ENCODE measurements at places on chromosomes 7 and 10. TPM values are rescaled to one million over a fixed set of nuclear protein-coding genes. Genes with fewer than 3 reads are reported as not detected.

- no peaks in the 10 kb centered on the region for H3K36me3 ChIP-seq
Measured at GRCh38 chr10:71504168-71504567, 107.4 kb downstream of the CDH23 start.

GRCh38 chr7:34108165-34108564 lies 202.8 kb downstream of the BMPER start:
- H3K36me3 ChIP-seq, result no peaks in the 10 kb centered on the region
- no peak for DNase-seq
- H3K4me3 ChIP-seq, result no peak overlapping the region
- no peaks in the 10 kb centered on the region for H3K27me3 ChIP-seq
- H3K27ac ChIP-seq, result no peak overlapping the region
- no peaks in the 10 kb centered on the region for H3K4me1 ChIP-seq

GRCh38 chr10:104928734-104929133 lies 287.6 kb downstream of the SORCS3 start:
- H3K27ac ChIP-seq, result no peak overlapping the region
- no peaks in the 10 kb centered on the region for H3K4me1 ChIP-seq
- H3K36me3 ChIP-seq, result no peaks in the 10 kb centered on the region
- no peak overlapping the region for H3K4me3 ChIP-seq
- H3K27me3 ChIP-seq, result no peaks in the 10 kb centered on the region

DNA sequence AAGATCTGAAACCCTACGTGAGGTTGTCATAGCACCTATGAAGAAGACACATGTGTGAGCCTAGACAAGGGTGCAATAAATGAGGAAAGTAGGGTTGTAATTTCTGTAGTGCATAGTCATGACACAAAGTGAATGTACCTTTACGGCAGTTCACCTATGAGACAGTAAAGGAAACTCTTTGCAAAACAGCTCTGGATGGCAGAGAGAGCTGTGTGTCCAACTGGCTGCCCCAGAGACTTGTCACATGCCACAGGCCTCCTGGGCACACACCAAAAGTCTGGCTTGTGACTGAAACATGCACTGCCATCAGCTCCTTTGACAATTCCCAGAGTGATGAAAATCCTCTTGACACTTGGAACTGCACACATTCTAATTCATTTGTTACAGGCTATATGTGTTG lies 90.7 kb upstream of the NAMPT start:
- no peaks in the 10 kb centered on the region for H3K27me3 ChIP-seq
- no peaks in the 10 kb centered on the region for H3K4me1 ChIP-seq
- no peak for DNase-seq
- no peaks in the 10 kb centered on the region for H3K36me3 ChIP-seq

DNA sequence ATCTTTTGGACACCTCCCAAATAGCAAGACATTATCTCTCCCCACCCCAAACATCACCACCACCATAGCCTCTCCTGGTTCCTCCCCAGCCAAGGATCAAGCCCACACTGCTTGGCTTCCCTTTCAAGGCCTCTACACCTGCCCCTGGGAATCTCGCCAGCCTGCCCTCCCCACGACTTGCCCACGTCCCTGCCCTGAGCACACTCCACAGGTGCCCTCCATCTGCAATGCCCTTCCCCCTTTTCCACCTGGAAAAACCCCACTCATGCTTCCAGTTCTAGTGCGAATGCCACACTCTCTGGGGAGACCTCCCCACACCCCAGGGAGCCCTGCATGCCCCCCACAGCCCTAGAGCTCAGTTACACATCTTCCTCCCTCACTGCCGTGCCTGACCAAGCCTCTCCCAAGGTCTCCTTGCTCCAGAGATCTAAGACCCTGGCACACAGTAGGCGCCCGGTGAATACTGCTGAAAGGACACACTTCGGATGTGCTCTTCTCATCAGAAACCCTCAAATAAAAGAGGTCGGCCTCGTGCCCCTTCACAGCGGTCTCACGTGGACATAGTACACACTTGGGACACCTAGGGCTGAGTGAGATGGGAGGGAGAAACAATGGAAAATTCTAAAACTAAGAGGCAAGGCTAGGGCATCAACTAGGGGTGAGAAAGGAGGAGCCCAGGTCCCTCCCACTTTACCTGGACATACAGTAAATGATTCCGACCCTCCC lies 91.4 kb downstream of the DLG5 start:
- no peaks in the 10 kb centered on the region for H3K27me3 ChIP-seq
- no peak for DNase-seq
- no peaks in the 10 kb centered on the region for H3K4me1 ChIP-seq
- no peak overlapping the region for H3K4me3 ChIP-seq
- H3K36me3 ChIP-seq, result peaks cover 75% of the 10 kb centered on the region
- H3K27ac ChIP-seq, result no peak overlapping the region

GRCh38 chr7:81833401-81833800 lies 63.6 kb upstream of the HGF start:
- no peak overlapping the region for H3K4me3 ChIP-seq
- no peak for DNase-seq
- H3K27me3 ChIP-seq, result no peaks in the 10 kb centered on the region
- H3K36me3 ChIP-seq, result no peaks in the 10 kb centered on the region

DNA sequence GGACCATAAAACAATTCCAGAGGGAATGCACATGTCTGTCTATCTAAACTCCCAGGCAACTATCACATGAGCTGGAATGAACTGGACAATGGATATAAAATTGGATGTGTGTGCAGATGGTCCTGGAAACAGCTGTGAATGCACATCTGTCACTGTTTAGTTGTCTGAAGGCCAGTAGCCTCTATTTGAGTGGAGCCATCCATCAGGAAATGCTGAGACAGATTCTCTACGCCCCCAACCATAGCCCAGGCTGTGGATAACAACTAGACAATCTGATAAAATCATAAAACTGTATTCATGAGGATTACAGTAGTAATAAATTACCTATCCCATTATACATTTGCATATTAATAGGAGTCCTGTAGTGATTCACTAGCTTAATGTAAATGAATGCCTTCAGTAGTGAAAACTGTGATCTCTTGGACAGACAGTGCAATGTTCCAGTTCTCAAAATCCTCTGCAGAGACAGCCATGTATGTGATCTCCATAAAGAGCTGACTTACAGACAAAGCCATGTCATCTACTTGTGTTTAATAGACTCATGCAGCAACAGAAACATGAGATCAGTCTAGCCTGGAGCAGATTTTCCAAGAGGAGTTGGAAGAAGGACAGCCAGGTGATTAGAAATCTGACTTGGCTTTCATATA lies 907.6 kb downstream of the KCNMA1 start:
- H3K4me3 ChIP-seq, result no peak overlapping the region
- H3K27ac ChIP-seq, result no peak overlapping the region
- H3K27me3 ChIP-seq, result no peaks in the 10 kb centered on the region
- no peak for DNase-seq
- no peaks in the 10 kb centered on the region for H3K36me3 ChIP-seq

Gene CCDC172
- not detected for total RNA-seq

Gene TCERG1L
- total RNA-seq, result not detected

Gene UNC5B
- 46.9 TPM for total RNA-seq

Gene NUTM2B
- not detected for total RNA-seq

Data from Peyer's patch (tissue), 4 donors.